NCI-H2029 treated with DMSO at 0.1 percent for 48 hours (cell line): ENCODE measurements at places on chromosomes 7 and 10.

DNA sequence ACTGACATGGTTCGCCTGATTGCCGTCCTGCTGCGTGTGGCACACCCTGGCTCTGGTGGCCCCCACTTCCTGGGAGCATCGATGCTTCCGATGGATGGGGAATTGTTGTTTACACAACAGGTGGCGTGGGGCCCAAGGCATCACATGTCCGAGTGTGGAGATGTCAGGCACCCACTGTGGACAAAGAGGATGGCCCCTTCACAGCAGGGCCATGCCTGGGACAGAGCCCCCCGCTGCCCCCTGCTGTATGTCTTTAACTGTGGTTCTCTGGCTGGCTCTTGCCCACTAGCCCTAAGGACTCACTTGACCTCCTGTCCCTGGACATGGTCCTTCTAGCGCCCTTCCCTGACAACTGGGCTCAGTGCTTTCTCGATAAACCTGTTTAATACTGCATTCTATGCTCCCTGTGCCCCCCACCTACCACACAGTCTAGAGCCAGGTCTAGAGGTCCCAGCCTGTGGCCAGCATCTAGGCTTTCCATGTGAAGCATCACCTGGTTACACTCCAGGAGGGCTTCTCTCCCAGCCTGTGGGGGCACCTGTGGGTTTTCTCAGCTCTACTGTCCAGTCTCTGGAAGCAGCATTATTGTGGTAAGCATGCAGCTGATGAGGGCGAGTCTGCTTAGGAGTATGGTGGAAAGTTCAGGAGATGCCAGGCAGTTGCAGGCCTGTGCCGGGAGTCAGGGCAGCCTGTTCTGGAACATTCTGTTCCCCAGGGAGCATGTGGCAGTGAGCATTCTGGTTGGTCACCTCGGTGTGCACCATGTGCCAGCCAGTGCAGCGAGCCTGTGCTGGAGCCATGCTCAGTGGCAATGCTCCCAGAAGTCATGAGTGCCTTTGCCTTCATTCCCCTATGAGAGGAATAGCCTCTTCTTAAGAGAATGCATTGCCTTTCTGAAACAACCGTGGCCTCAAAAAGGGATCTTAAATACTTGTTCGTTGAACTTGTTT, 10.4 kb downstream of the ADCY1 start:
- no peak for DNase-seq

- DNase-seq = no peak
These were observed 4.6 kb upstream of the TBC1D12 start for GRCh38 chr10:94397549-94398370.

DNA sequence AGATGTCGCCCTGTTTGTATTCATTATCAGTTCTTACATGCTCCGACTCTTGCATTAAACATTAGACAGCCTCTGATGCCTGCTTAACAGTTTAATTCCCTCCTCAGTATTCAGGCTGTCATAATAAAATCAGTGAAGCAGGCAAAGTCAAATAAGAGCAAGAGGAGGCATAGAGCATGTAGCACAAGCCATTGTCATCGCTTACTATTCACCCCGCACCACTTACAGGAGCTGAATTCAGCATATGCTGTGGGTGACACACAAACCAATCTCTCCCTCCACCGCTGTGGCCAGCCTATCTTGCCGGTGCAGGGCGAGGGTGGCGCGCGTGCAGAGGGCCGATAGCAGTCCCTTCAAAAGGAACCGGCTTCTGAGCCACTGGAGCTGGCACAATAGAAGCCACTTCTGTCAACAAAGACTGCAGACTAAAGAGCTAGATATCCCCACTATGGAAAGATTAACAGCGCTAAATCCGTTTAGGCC, 433.2 kb upstream of the MGMT start:
- peak; percentile 4 for DNase-seq

DNA sequence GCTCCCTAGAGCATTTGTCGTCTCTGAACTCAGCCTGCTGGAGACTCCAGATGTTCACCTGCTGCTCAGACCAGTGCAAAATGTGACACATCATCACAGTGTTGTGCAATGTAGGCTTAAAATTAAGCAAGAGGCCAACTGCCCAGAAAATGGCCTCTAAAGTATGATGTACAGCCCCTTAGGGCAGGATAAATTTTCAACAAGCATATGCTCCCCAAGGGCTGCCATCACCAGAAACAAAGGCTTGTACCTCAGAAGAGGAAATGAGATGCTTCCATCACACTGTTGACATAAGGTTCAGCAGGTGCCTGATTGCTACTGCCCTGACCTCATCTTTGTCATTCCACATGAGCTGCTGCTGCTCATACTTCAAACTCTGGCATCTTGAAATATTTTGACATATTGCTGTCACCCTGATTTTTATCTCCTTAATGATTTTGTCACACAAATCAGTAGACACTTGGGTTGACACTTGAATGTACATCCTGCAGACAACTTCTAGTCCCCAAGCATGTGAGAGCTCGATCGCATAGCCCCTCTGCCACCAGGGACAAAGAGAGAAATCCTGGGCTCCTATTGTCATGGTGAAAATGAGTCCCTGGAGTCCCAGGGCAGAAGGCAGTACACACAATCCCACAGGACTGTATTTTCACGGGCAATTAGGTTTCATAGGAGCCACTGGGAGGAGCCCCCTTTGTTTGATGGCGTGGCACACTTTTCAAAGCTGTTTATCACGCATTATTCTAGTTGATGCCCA, 219.7 kb upstream of the STK17A start:
- DNase-seq = no peak

DNA sequence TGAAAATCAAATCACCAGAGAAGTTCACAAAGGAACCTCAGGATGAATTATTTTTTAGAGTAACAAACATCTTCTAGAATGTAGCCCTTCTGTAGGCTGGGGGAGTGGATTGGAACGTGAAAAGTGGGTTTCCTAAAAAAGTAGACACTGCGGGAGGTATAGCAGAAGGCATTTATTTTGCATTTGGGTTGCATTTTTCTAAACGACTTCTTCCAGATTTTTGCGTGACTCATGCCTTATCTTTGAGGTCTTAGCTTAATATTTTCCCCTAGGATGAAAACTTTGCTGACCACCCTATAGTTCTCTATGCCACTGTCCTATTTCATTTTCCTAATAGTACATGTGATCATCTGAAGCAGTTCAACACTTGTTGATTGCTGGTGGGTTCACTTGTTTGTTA, 112.7 kb upstream of the JCAD start:
- no peak for DNase-seq

- DNase-seq = no peak
These were observed 419.3 kb upstream of the ZMIZ1 start for GRCh38 chr10:78649429-78649828.

DNA sequence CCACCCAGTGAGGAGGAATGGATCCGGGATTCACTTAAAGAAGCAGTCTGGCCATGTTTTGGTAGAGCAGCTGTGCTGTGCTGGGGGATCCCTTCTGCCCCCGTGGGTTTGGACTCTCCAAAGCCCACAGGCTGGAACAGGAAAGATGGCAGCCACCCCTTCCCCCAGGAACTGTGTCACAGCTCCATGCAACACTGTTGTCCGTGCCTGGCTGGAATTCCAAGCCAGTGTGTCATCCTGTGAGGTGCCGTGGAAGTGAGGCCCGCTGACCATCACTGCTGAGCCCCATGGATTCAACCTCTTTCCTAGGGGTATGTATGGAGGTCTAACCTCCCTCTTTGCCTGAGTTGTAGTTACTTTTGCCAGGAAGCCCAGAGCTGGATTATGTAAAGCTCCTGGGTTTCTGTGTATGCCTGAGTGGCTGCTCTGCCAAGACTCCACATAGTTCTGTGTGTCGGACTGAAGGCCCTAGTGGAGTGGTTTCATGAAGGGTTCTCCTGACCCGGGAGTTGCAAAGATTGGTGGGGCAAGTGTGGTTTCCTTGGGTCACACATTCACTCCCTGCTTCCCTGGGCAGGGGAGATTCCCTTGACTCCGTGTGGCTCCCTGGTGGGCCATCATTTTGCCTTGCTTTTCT, 35.1 kb upstream of the PCGF5 start:
- no peak for DNase-seq

- DNase-seq = no peak
These were observed 16.3 kb downstream of the EZH2 start for GRCh38 chr7:148867596-148868377.

DNA sequence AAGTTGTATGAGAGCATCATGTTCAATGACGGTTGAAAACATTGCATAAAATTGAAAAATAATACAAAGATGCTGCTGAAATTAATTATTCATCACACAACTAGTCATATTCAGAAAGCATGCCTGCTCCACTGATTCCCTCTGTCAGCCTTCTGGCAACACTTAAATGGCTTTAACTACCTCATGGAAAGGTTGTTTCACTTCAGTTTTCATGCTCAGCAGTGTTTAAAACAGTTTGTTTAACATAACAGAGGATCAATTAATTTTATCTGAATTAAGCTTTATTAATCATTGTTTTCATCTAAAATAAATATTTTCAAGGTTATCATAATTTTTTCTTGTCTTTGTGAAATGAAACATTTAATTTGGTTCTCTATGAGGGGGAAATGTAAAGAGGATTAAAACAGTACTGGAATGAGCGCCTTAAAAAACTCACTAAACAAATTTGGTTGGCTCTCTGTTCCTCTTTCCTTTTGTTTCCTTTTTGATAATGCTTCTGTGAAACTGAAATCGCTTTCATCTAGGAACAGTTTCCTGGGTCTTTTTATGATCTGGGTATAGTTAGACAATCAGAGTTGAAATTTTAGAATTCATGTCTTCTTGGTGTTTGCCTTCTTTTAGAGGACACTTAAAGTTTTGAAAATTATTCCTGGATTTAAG, 427.4 kb downstream of the SH2D4B start:
- no peak for DNase-seq

DNA sequence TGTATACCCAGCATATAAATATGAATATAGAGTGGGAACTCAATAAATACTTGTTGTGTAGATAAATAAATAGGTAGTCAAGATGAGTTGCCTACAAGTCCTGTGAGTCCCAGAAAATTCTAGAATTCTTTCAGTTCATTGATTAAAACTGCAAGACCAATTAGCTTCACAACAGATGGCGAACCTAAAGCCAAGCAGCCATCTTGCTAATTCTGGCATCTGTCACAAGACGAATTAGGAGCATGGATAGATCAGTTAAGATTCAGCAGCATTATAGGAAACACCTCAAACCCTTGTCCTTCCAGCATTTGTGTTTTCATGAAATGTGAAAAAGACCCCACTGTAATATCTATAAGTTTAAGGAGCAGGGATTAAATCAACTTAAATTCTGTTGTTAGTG, 552.7 kb downstream of the MAGI2 start:
- no peak for DNase-seq
